ENCODE measurements at places on chromosomes 13 and 19.

DNA sequence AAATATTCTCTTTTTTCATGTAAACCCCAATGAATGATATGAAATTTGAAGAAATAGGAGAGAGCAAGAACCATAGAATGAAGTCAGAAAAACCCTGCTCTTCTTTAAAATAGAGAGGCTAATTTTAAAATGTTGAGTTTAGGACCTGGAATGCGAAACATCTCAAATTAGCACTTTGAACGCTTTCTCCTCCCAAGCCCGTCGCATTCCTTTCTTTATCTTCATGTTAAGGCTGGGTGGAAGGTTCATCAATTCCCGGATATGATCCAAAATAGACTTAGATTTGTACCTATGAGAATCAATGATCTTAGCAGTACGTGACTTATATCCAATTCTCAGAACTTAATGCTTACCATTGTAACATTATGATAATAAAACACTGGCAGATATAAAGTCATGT, 24.1 kb upstream of the LGALS16 start:
- no peak for DNase-seq

GRCh38 chr19:5017235-5017634, 48.3 kb downstream of the KDM4B start:
- no peak for DNase-seq

DNA sequence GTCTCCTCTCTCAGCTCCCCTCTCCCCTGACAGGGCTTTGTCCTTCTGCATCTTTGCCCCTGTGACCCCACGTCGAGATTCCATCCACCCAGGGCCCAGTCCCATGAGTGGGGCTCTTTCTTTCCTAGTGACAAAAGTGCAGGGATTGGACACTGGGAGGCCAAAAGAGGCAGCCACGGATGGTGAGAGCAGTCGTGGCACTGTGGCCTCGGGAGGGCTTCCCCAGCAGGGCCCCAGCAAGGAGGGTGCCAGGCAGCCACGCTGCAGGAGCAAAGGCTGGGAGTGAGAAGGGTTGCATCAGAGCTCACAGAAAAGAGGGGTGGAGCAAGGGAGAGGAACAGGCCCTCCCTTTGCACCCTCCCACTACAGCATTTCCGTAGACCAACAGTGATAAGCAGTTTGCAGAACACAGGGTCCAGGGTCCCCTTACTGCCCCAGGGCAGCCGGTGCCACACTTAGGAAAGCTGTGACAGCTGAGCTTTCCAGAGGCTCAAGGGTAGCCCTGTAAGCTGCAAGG, 4.9 kb downstream of the ZSCAN1 start:
- DNase-seq = no peak

GRCh38 chr19:19162495-19162894, 7.6 kb downstream of the MEF2B start:
- DNase-seq = no peak

DNA sequence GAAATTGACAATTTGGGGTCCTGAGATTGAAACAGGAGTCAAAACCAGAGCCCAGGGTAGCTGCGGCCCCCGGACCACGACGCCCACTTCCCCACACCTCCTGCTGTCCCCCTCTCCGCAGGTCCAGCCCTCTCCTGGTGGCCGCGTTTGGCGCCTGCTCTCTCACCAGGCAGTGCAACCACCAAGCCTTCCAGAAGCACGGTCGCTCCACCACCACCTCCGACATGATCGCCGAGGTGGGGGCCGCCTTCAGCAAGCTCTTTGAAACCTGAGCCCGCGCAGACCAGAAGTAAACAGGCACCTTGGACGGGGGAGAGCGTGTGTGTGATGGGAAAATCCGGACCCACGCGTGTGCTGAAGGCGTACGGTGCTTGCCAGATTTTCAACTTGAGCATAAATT, 22.9 kb downstream of the NAXD start:
- DNase-seq = no peak

- no peak for DNase-seq
Measured at GRCh38 chr19:47433121-47433520, 13.8 kb upstream of the MEIS3 start.

- no peak for DNase-seq
Measured at GRCh38 chr19:27822336-27822735, 1390.6 kb downstream of the UQCRFS1 start.

DNA sequence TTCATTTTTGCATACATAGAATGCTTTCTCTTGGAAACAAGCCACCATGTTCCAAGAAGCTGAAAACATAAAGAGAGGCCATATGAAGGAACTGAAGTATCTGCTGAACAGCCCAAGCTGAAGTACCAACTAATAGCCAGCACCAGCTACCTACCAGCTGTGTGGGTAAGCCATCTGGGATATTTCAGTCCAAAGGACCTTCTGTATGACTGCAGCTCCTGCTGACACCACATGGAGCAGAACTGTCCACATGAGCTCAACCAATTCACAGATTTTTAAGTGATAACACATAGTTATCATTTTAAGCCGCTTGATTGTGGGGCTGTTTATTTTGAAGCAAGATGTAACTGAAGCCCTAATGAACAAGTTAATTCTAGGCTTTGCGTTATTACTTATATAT, 621.1 kb upstream of the KLHL1 start:
- no peak for DNase-seq

GRCh38 chr13:30421093-30422053, 920 bp upstream of the UBE2L5 start:
- no peak for DNase-seq

DNA sequence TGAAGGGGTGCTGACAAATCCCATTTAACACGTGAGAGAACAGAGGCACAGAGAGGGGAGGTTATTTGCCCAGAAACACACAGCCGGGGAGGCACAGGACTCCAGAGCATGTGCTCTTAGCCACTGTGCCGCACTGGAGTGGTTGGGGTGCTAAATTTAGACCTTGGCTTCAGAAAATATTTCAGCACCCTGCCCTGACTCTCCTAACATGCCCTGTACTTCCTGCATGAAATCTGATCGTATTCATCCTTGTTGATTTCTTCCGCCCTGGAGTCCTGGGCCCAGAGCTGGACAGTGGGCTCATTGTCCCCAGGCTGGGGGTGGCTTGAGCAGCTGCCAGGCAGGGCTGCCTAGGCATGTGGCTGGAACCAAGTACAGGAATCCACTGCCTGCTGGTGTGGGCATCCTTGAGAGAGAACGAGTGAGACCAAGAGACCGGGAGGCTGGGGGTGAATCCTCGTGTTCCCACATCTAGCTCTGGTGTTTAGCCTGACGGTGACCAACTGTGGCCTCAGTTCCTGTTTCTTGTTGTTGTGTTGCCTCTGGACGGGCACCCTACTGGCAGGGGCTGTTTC, 5.3 kb downstream of the SLC27A1 start:
- DNase-seq = no peak

- DNase-seq = no peak
Measured at GRCh38 chr13:65600702-65601101, 1629.4 kb downstream of the PCDH9 start.

DNA sequence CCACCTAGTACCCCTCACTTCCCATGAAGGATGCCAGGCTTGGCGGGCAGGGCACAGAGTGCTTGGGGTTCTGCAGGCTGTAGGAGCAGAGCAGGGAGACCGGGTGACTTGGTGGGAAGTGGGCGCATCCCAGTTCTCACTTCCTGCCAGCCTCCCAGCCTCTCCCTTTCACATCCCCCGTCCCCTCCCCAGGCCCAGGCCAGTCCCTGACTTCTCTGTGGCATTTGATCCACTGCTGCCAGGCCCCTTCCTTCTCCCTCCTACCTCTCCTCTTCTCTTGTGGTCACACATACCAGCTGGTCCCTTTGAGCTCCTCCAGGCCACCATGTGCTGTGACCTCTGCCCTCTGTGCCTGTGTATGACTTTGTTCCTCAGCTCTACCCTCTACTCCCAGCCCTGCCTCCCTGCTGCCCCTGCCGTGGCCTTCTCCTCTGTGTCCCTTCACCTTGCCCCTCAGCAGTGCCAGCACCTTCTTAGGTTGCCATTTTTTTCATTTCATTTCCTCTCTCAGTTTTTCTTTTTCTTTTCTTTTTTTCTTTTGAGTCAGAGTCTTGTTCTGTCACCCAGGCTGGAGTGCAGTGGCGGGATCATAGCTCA, 19.5 kb downstream of the MYO1F start:
- DNase-seq = no peak

- no peak for DNase-seq
Measured at GRCh38 chr13:43016226-43016625, 7.2 kb upstream of the DNAJC15 start.

DNA sequence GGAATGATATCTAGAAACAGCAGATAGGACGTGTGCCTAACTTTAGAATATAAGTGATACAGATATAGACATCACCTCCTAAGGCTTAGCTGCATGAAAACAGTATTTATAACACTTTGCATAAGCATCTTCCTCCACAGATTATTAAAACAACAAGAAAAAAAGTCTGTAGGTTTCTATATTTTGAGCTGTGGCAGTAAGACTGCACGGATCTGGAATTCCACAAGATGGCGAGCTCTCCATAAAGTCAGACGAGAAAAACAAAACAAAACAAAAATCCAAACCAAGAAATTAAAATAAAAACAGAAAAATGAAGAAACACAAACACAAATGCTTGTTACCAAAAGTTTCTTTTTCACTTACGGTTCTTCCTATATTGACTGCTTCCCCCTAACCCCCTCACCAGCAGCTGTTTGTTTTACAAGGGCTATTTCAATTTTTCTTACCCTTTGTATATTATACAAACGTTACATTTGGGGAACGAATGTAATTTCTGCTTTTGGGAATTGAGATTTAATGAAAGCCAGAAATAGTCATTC, 285.8 kb downstream of the MYO16 start:
- DNase-seq = no peak
